ENCODE measurements at places on chromosomes 16 and 17.
A peak's percentile ranks its signal among the peaks of the same experiment; 100 is the strongest.

DNA sequence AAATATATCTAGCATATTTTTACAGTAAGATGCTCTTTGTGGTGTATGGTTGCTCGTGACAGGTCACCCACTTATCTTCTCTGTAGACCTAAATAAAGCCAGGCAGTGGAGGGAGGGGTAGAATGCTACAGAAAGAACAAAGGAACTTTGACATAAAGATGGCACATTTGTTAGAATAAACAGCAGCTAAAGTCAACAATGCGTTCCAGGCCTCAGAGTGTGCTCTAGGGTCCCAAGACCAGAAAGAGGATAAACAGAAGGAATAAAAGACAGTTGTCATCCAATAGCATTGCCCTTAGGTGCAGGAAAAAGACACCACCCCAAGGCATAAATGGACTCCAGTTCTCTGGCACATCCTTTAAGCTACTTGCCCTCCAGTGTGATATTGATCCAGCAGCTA is 523.0 kb upstream of the CDH11 start:
- no peak for DNase-seq

- no peak for DNase-seq
These were observed 539 bp upstream of the KRTAP4-8 start for GRCh38 chr17:41098481-41098880.

DNA sequence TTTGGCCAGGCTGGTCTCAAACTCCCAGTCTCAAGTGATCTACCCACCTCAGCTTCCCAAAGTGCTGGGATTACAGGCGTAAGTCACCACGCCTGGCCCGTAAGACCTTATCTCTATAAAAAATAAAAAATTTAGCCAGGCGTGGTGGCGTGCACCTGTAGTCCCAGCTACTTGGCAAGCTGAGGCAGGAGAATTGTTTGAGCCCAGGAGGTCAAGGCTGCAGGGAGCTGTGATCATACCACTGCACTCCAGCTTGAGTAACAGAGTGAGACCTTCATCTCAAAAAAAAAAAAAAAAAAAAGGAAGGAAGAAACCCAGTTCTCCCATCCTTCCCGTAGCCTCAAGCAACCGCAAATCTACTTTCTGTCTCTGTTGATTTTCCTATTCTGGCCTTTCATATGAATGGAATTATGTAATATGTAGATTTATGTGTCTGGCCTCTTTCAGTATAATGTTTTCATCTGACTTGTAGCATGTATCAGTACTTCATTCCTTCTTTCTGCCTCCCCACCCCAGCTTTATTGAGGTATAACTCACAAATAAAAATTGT is 11.2 kb downstream of the CASC3 start:
- no peak for DNase-seq

DNA sequence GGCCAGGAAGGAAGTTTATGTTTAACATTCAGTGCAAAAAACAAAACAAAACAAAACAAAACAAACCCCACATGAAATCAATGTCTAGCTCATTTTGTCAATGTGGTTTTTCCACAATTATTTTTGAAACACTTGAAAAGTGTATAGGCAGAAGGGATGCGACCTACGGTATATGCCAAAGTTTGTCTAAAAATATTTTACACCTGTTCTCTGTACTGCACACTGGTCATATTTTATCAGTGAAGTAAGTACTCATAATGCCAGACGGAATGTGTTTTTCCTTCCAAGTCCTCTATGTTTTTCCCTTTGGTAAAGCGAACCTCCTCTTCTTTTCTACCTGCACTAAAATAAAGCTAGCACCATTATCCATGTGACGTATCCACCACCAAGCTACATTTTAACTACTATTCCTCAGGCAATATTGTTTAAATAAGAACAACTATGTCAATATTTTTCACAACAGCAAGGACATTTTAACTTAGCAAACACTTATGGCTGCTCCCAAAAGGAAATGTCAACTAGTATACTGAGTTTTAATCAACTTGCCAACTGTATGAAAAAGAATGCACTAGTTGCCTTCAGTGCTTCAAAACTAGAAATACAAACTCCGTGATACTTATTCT is 10.3 kb downstream of the TOB1 start:
- DNase-seq, result no peak

DNA sequence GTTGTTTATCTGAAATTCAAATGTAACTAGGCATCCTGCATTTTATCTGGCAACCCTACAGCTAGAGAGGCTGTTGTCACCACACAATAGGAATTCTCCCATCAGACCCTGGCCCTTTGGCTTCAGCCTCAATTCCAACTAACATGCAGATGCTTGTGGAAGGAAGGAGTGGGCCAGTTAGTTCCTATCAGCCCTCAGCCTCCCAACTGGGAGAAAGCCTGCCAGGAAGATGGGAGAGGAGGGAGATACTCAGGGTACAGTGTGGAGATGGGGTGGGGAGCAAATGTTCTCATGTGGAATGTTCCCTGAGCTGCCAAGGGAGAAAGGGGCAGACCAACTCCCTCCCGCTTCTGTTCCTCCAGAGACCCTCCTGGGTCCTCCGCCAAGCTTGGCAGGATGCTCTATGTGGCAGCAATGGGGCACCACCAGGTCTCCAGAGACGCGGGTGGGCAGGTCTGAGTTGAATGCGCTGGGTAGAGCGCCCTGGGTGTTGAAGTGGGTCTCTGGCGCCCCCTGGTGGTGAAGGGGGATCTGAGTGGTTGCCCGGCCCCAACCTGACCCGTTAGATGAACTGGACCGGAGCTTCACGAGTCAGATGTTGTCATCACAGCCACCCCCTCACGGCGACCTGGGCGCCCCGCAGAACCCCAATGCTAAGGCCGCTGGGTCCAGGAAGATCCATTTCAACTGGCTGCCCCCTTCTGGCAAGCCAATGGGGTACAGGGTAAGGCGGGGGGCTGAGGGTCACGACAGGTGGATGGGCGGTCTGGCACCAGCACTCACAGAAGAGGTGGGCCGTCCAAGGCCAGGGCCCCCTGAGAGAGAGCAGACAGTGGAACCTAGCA is 15.2 kb downstream of the GALK1 start:
- DNase-seq, result no peak

DNA sequence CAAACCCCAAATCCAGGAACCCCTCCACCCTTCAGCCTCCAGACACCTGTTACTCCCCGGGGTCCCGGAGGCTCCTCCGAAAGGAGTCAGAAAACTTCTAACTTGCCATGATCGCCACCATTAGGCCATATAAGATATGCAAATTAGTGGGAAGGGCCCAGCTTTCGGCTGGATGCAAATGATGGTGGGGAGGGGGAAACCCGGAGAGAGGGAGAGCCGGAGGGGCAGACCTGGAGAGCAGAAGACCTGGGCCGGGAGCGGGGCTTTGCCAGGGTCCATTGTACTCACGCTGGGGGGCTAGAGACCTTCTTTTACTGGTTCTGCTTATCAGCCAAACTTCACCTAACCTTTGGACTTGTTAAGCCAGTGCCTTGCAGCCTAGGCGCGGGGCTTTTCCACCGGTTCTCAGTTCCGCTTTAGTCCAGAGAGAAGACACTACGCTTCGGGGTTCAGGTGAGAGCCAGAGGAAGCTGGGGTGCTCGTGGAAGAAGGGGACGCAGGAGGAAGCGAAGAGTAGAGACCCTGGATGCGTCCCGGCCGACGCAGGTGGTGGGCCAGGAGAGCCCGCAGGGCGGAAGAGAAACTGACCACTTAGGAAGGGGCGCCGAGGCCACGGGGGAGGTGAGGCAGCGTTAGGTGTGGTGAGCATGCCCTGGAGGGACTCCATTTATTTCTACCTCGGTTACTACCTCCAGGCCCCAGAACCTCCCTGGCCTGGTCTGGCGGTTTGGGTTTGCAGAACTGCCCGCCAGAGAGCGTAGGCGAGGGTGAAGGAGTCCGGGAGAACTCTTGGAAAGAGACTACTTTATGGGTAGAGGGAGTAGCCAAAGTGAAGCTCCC is at the start of gene HNF1B:
TSS of gene HNF1B (minus strand) at position 99 of the 840 bp plus-strand sequence. CDS start 175 bp downstream, outside the sequence.
- no peak for DNase-seq

DNA sequence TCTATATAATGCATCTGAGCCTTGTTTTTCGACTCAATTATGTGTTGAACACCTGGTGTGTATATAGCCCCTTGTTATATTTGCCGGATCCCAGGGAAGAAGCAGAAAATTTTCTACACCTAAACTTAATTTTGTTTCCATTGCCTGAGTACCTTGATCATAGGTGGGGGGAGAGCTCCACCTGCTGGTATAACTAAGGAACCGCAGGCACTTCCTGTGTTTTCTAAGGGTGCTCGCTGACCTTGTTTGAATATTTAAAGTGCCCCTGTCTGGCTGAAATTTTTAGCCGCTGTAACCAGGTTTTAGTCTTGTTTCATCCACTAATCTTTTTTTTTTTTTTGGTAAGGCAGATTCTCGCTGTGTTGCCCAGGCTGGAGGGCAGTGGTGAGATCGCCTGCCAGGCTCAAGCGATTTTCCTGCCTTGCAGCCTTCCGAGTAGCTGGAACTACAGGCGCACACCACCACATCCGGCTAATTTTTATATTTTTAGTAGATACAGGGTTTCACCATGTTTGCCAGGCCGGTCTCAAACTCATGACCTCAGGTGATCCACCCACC is 6.5 kb upstream of the NUBP1 start:
- peak; percentile 30 for DNase-seq

- no peak for DNase-seq
These were observed 51.8 kb upstream of the ACSF3 start for GRCh38 chr16:89041571-89042481.

DNA sequence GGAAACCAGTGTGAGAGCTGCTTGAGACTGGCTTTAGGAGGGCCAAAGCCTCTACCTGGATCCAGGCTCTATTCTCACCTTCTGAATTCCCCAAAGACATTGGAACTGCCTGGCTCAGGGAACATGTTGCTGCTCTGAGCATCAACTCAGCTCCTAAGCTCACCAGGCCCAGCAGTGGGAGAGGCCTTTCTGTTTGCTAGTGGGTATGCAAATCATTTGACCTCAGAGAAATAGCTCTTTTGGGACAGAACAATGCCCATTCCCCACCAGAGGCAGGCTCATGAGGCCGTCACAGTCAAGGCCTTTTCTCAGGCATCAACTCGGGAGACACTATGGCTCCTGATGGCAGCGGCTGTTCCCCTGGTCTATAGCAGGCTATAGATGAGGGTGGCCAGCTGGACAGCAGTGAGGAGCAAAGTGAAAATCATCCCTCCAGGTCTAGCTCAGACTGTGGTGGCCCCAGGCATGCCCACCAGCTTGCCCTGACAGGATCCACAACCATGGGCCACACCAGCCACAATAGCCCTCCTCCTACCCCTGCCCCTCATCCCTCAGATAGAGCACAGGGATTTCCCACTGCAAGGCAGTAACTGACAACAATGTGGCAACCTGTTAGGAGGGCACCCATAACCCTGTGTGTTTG is 30.4 kb upstream of the GFOD2 start:
- DNase-seq, result no peak

DNA sequence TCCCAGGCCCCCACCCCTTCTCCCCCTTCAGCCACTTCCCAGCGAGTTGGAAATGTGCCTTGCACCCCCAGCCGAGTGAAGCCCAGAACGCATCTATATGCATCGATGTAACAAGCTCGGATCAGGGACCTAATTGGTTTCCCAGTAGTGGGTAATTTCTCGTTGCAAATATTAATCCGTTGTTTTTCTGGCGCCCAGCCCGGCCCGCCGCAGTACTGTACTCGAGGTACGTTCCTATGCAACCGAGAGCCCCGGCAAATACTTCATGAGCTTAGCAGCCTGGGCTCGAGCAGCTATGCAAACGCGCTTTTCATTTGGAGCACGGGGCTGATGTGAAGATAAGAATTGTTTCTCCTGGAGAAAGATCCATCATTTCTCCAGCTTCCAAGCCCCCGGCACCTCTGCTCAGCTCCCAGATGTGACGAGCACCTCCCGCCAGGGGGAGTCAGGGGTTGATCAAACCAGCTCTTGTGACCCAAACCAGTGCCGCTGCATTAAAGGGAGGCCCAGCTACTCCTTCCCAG is 229.8 kb downstream of the KATNIP start:
- DNase-seq, result no peak

GRCh38 chr16:80226499-80226898 is 314.3 kb upstream of the DYNLRB2 start:
- DNase-seq, result no peak

DNA sequence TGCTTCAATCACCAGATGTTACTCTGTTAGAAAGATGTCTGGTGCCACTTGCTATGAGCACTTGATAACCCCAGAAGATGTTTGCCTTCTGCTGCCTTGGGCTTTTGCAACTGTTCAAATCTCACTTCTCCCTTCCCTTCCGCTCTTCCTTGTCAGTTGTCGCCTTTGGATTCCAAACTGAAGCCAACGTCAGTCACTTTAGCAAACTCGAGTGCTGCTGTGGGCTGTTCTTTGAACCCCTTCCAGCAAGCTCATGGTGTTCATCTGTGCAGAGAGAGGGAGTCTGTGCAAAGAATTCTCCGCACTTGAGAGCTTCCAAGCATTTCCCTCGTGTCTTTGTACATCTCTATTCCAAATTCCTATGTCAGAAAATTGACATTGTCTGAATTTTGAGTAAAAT is 879.4 kb downstream of the CDH11 start:
- DNase-seq, result no peak

DNA sequence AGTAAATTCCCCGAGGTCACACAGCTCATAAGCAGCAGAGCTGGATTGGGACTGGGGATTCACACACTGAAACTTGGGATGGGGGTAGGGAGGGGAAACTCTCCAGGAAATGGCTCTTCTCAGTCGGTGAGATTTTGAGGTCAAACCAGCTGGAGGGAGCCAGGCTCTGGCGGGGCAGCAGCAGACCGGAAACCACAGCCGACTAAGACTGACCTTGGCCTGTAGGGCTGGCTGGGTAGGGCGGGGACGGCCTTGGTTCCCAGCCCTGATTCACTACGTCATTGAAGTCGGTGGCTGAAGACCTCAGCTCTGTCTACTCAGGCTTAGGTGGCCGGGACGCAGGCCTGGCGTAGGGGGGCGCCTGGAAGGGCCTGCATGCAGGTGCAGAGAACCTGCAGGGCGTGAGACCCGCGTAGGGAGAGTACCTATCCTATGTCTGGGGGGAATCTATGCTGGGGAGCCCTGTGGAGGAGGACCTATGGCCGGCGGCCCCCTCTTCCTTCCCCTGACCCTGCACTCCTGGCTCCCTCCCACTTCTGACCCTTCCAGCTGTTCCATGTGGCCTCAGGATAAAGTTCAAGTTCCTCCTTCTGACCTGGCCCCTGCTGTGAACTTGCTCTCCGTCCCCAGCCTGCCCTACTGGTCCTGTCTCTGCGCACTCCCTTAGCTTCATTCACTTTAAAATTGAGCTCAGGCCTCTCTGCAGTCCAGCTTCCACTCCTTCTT is 11.9 kb upstream of the SLC4A1 start:
- DNase-seq, result peak; percentile 68

- DNase-seq, result no peak
These were observed 15.0 kb upstream of the ATP2A3 start for GRCh38 chr17:3979290-3979611.

- no peak for DNase-seq
These were observed 1.8 kb downstream of the RUNDC3A start for GRCh38 chr17:44310188-44310587.

GRCh38 chr16:84893849-84894599 is 74.2 kb downstream of the CRISPLD2 start:
- DNase-seq, result no peak

DNA sequence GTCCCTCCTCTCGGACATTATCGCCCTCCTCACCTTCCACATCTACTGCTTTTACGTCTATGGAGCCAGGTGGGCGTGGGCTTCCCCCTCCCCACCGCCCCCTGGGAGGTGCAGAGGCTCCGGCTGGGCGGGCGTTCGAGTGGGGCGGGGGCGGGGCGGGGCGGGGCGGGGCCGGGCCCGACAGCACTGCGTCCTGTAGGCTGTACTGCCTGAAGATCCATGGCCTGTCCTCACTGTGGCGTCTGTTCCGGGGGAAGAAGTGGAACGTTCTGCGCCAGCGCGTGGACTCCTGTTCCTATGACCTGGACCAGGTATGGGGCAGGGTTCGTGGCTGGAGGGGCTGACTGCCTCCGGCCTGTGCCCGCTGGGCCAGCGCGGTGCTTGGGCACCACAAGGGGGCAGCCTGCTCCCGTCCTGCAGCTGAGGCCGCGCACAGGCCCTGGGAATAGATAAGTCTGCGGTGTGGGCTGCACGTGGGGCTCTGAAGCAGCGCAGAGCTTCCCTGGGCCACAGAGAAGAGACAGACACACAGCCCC is 9.2 kb downstream of the PIGQ start:
- no peak for DNase-seq

All from HS-5 (cell line).